ENCODE measurements at places on chromosomes 1 and 21.

- DNase-seq = no peak
Observed at GRCh38 chr1:44499306-44499705, 94.3 kb downstream of the RNF220 start.

GRCh38 chr1:11571906-11572616 lies 82.2 kb downstream of the FBXO2 start:
- DNase-seq = no peak

- DNase-seq = no peak
Observed at GRCh38 chr1:24827379-24828135, 82.3 kb downstream of the CLIC4 start.

DNA sequence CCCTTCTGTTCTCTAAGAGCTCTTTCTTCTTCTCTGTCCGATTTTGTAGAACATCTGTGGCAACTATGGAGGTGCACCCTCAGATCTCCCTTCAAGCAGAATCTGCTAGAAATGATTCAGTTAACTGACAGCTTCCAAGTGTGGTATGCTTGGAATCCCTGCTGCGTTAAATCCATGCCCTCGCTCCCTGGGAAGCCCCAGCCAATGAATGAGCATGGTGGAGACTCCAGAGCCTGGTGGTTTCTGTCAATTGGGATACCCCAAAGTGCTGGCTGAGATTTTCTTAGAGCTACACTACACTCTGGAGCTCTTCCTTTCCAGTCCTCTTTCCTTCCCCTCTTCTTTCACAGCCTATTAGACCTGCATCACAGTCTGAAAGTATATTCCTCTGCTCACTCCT lies 116.3 kb upstream of the C1orf21 start:
- no peak for DNase-seq

DNA sequence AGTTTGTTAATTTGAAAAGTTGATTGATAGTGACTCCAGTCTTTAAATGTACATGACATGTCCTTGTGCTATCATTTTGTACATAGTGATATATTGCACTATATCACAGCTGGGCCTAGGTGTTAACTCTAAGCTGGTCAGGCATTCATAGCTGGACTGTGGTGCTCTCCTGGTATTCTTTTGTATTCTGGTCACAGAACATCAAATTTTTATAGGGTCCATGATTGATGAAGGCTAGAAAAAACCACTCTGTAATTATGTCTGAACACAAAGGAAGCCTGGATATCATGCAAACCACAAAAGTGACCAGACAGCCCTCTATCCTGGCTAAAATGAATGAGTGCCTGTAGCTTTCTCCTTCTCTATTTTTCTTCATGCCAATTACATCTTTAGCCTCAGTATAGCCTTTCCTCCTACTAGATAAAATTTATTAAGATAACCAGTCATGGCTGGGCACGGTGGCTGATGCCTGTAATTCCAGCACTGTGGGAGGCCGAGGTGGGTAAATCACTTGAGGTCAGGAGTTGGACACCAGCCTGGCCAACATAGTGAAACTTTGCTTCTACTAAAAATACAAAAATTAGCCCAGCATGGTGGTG lies 134.9 kb upstream of the B3GALT2 start:
- no peak for DNase-seq

DNA sequence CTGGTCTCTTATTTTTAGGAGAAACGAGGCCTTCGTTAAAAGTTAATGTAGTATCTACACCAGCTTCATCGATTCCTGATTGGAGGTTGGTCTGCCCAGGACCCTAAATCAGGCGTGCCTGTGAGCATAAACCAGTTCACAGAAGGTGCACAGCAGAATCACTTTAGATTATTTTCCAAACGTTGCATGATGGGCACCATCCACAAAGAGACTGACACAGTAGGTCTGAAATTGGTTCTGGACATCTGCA lies 256 bp upstream of the TARBP1 start:
- DNase-seq = no peak

DNA sequence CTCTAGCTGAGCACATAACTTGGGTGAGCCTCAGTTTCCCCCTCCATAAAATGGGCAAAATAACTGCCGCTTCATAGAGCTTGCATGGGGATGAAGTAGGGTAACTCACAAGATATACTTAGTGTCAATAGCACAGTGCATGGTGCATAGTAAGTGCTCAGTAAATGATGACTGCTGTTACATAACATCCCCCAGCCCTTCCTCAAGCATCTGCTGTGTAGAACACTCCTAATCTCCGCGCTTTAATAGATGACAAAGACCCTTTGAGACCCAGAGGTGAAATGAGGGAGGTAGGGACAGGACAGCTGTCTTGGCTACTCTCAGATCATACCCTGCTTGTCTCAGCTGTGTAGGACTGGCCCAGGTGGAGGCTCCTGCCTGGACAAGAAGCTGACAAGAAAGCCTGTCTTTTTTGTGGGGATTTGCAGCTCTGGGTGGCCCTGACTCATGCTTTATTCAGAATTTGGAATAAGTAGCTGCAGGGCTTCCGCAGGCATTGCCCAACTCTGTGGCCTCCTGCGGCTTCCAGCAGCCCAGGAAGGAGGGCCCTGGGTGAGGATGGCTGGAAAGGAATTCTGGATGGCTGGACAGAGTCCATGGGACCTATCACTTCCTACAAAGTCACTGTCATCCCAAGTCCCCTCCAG lies 20.7 kb upstream of the PADI4 start:
- DNase-seq = no peak

GRCh38 chr1:234094172-234094571 lies 189.7 kb downstream of the SLC35F3 start:
- DNase-seq = no peak

GRCh38 chr1:103917795-103918194 lies 168.1 kb downstream of the AMY1C start:
- DNase-seq = no peak

GRCh38 chr1:165828103-165828668 lies 772 bp downstream of the UCK2 start:
- peak; percentile 31 for DNase-seq

DNA sequence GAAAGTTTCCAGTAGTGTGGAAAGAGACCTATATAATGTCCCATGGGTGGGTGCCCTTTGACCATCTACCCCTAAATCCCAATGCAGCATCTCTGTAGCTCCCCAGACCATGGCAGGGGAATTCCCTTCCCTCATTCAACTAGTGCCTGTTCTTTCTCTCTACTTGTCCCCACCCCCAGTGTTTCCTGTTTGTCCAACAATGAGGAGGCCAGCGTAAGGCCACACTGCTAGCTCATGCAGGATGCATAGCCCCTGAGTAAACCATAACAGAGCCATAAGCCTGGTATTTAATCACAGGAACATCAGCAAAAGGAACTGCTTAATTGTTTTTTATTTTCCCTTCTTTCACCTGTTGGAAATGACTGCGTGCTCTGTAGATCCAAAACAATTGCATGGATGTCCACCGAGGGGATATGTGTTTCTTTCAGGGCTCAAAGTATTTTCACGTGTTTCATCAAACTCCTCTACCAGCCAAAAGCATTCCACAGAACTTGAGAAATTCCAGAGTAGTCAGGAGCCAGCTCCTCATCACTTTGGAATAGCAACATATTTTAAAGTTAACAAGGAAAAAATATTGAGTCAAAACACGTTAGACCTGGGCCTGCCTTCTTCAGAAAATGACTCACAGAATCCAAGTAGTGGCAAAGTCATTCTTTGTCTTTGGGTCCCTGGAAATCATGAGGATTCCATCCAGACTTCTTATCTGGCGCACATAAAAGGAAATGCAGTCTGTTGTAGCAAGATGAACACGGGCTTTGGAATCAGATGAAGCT lies 162.5 kb upstream of the SGIP1 start:
- no peak for DNase-seq

DNA sequence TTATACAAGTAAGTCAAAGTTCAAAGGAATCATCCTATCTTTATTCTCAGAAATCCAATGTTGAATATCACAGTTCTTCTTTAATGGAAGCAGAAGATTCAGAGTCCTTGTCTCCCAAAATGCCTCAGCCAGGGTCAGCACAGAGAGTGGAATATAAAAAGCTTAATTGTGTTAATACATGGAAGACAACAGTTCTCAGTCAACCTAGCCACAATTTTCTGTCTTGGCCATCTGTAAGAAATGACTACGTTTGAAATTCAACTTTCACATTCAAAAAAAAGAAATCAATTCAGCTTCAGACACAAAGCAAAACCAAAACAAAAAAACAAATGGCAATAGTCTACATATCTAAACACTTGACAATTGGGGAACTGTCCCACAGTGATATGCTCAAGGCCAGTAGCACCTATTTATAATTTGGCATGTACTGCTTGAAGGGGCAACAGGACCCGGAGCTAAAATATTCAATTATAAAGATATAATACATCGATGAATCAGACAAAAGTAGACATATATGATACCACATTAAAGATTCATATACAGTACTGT lies 27.3 kb upstream of the GLIS1 start:
- DNase-seq = no peak

DNA sequence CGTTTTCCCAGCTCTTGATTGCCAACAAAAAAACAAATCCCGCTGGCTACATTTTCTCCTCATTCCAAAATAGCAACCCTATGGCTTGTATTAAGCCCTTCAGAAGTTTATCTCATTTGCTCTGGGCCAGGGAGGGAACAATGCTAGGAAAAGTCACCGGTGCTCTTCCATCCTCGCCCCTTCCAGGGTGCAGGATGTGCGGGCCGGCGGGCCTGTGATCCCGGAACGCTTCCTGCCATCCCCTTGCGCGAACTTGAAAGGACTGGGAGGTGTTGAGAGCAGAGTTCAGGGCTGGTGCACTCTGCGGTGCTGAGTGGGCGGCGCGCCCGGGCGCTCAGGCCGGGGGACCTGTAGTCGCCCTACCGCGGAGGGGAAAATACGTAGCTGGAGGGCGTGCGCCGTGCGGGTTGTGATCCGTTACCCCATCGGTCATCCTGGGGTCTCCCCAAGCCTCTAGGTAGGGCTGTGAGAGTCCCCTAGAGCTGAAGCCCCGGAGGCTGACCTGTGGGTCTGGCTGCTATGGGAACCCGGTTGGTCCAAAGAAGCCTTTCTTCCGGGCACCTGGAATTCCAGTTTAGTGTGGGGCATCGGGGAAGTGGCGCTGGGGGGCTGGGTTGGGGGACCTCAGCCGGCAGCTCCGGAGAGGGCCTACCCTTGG lies 13.1 kb downstream of the NR5A2 start:
- no peak for DNase-seq

DNA sequence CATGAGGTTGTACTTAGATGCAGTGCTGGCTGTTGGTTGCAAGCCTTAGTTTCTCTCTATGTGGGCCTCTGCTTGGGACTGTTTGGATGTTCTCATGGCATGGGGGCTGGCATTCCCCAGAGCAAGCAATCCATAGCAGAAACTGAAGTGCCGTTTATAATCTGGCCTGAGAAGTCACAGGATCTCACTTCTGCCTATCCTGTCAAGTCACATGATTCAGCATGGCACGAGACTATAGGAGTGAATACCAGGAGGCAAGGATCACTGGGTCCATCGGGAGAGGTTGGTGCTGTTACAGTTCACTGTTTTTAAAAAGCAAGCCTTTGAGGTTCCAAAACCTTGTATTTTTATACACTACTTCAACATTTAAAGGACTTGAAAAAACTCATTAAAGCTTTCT lies 16.7 kb downstream of the COLGALT2 start:
- DNase-seq = no peak

DNA sequence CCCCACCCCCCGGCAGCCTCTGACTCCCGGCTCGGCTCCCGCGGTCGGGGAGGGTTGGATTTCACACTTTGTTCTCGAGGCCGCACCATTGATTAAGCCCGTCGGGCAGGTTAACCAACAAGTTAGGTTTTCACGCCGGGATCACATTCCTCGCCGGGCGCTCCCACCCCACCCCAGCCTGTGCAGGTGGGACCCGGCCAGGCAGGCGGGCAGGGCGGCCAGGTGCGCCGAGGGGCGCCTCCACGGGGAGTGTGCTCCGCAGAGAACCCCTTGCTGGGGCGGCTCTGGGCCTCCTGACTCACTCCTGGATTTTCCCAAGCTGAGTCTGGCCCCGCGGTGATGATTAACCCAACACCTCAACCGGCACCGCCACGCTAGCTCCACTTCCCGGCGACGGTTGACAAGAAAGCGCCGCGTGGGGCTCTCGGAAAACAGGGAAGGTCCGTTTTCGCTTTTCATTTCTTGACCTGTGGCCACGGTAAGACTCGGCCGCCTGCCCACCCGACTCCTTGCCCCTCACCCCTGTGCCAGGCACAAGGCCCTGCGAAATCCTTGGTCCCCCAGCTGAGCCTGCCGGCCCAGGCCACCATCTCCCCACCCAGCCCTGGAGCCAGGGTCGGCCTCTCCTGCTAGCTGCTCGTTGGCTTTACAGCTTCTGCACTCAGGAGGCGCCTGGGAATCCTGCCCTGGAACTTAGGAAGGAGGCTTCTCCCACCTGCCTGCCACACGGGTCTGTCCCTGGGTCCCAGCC lies 8.8 kb upstream of the TTLL10 start:
- DNase-seq = no peak

- DNase-seq = no peak
Observed at GRCh38 chr1:46568461-46568891, 17.0 kb upstream of the KNCN start.

- DNase-seq = no peak
Observed at GRCh38 chr1:220157738-220158137, 63.8 kb downstream of the IARS2 start.

- DNase-seq = peak; percentile 86
Observed at GRCh38 chr1:28249013-28249865, 10.1 kb upstream of the SESN2 start.

- peak; percentile 93 for DNase-seq
Observed at GRCh38 chr1:12669529-12670068, 25.7 kb downstream of the AADACL4 start.

- no peak for DNase-seq
Observed at GRCh38 chr1:42747125-42747524, 7.1 kb upstream of the CLDN19 start.

- DNase-seq = no peak
Observed at GRCh38 chr1:208230668-208231529, 13.3 kb downstream of the PLXNA2 start.

DNA sequence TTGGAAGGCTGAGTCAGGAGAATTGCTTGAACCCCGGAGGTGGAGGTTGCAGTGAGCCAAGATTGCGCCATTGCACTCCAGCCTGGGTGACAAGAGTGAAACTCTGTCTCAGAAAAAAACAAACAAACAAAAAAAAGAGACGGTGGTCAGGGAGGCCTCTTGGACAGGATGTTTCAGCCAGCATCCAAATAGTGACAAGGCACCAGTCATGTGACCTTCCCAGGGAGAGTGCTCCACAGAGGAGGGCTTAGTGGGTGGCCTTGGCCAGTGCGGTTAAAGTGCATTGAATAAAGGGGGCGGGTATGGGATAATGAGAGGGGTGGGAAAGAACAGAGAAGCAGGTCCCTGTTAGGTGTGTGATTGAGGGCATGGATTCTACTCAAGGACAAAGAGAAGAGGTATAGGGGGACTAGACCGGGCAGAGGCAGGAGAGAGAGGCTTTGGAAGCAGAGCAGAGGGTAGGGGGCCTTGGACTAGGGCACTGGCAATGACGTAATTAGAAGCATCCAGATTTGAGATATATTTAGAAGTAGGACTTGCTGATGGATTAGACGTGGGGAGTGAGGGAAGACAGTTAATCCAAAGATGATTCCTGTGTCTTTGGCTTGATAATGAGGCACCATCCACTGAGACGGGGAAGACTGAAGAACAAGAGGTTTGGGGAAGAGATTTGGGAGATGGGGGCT lies 12.0 kb upstream of the RYR2 start:
- DNase-seq = no peak
